ENCODE measurements at places on chromosomes 2 and 18.

DNA sequence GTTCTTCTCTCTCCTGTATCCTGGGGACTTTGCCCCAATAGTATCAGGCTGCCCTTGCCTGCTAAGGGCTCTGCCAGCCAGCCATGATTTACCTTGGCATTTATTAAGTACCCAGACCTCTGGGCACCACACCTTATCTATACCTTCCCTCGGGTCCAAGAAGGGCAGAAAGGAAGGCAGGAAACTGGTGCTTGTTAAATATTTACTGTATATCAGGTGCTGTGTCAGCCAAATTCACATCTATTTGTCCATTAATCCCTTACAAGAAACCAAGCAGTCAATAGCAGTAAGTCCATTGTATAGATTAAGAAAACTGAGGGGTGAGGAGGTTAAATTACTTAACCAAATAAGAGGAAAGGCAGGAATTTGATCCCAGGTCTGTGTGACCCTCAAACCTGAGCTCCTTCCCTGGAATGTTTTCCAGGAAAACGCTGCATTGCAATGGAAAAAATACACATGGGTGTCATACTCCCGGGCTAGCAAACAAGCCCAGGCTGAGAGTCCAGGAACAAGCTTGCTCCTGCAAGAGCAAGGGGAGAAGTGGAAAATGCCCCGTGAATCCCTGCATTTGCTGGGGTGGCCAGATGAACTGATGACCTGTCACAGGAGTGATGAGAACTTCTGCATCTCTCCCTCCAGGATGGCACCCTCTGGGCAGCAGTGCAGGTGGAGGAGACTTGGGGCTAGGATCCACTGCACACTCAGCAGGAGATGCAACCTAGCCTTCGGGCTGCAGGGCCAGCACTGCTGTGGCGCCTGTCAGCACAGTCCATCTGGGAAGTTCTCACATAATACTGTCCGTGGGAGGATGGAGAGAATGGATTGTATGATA, 30.4 kb downstream of the CIB4 start:
- DNase-seq = no peak

DNA sequence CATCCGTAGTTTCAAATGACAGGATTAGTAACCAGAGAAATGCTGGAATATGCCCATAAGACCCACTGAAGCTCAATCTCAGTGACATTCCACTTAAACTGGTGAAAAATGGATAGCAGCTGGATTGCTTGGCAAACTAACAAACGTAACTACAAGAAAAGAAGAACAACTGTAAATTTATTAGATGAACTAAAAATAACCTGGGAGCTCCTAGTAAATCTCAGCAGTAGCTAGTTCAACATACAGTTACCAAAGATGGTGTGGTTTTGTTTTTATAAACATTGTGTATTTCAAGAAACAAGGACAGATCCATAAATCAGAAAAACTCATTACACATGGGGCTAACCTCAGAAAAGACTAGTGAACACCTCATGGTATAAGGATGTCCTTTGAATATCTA, 531.9 kb downstream of the XIRP2 start:
- DNase-seq = no peak

DNA sequence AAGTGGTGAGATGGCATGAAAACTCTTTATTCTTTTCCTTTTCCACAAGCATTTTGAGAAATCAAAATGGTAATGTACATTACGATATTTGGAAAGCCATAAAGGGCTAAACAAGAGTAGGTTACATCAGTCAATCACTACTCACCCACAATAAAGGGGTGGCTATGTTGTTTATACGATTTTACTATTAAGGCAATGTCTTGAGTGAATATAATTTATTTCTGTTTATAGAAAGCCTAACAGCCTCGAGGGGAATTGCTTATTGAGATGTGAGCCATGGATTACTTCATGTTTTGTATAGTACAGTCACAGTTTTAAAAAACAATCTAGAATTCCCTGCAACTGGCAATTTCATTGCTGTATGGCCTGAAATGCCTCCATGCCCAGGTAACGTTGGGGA, 237.5 kb upstream of the RBBP8 start:
- no peak for DNase-seq

DNA sequence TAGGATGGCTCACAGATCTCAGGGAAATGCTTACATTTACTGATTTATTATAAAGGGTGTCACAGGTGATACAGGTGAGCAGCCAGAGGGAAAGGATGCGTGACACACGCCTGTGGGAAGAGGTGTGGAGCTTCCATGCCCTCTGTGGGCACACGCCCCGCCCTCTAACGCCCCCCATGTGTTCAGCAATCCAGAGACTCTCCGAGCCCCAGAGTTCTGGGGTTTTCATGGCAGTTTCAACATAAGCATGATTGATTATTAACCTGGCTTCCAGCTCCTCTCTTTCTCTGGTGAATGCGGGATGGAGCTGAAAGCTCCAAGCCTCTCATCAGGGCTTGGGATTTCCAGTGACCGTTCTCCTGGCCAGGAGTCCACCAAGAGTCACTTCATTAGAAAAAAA, 34.3 kb upstream of the ODC1 start:
- DNase-seq = no peak

DNA sequence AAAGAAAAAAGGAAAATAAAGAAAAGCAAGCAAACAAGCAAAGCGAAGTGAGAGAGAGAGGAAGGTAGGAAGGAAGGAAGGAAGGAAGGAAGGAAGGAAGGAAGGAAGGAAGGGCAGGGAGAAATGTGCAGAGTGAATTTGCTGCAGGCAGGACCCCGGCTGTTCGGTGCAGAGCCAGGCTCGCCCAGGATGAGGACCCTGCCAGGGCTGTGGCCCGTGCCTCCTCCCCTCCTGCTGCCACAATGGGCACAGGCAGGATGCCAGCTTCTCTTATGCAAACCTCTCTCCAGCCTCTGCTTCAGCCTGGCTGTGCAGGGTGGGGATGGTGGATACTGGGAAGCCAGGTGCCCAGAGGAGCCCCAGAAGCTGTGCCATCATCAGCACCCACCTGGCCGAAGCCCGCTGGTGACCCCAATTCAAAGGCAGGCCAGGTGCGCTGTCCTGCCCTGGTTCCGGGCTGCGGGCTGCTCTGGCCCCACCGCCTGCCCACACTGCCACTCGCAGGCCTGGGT, 3.2 kb downstream of the GPR17 start:
- no peak for DNase-seq

GRCh38 chr18:77073336-77074093, 59.1 kb downstream of the MBP start:
- DNase-seq = no peak

DNA sequence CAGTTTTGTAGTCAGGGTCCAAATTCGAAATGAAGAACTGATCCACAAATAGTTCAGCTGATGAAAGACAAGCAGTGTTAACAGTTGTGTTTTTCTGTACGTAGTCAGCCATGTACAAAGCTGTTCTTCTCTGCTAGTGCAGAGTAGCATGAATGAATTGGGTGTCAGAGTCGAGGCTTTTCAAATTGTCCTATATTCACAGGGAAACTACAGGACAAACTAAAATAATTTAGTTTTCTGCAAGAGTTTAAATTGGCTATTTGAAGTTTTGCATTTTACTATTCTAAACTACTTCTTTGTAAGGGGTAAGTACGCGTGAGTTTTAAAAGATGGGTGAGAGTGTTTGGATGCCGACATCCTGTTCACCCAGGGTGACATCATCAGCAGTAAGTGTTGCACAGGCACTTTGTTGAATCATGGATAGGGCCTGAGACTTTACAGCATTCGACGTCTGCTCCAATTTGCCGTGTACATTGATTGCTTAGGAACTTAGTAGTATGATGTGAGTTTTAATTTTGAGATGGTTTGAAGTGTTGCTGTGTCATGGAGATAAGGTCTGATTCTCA, 147.2 kb upstream of the NFATC1 start:
- DNase-seq = no peak

GRCh38 chr2:132850688-132851087, 180.7 kb upstream of the LYPD1 start:
- DNase-seq = no peak

DNA sequence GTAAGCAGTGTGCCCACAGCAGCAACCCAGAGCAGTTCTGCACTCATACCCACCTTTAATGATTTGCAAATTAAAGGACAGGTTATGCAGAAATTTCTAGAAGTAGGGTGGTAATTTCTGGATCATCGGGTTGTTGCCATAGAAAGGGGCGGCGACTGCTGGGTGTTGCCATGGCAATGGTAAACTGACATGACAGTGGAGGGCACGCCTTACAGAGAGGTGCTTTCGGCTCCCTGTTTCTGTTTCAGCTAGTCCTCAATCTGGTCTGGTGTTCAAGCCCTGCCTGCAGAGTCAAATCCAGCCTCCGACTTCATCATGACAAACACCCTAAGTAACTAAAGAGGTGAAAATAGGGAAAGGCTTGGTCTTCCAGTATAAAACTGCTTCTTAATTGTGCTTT, 667.7 kb downstream of the SOCS6 start:
- no peak for DNase-seq
